CD8-positive, alpha-beta memory T cell (primary cell): ENCODE measurements at places on chromosomes 1 and 21.

DNA sequence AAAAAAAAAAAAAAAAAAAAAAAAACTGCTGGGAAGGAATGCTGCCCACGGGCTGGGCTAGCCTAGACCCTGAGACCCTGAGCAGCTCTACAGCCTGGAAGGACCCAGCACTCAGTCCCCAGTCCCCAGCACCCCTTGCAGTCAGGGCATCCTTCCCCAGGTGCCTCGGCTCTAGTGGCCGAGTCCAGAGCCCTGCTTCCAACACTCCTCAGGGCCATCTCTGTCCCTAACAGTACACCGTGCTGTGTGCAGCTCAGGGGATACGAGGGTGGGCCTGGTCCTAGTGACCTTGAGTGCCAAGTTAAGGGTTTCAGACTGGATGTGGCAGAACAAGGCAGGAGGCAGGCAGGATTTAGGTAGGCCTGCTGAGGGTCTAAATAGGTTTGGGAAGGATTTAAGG is 50.2 kb upstream of the LRP8 start:
- H3K27ac ChIP-seq, result no peak overlapping the region
- no peak overlapping the region for H3K4me3 ChIP-seq
- H3K27me3 ChIP-seq, result no peaks in the 10 kb centered on the region
- DNase-seq, result no peak
- no peaks in the 10 kb centered on the region for H3K36me3 ChIP-seq

- H3K36me3 ChIP-seq, result peaks cover 72% of the 10 kb centered on the region
- DNase-seq, result no peak
- no peak overlapping the region for H3K27ac ChIP-seq
Measured at GRCh38 chr1:110049801-110050601, 15.6 kb downstream of the STRIP1 start.

- no peak for DNase-seq
- H3K27me3 ChIP-seq, result no peaks in the 10 kb centered on the region
- no peak overlapping the region for H3K4me3 ChIP-seq
- no peaks in the 10 kb centered on the region for H3K36me3 ChIP-seq
- no peak overlapping the region for H3K27ac ChIP-seq
- no peaks in the 10 kb centered on the region for H3K4me1 ChIP-seq
Measured at GRCh38 chr21:17537299-17537698, 24.5 kb downstream of the CXADR start.

DNA sequence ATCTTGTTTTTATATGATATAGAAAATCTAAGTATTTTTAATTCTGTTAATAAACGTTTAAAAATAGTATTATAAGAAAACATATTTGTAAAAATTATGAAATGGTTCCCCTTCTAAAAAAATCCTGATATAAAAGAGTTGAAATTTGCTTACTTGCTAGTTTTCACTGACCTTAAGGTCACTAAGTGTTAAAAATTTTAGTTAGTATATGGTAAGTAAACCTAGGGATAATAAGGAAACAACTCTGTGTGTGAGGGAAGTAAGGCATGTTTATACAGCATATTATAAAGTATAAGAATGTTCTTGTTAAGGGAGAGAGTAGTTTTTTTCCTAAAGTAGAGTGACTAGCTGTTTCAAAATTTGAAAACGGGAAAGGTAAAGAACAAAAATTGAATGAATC is 130.9 kb upstream of the LYPLAL1 start:
- DNase-seq, result no peak
- H3K27me3 ChIP-seq, result no peaks in the 10 kb centered on the region
- no peak overlapping the region for H3K4me3 ChIP-seq
- no peaks in the 10 kb centered on the region for H3K36me3 ChIP-seq
- no peaks in the 10 kb centered on the region for H3K4me1 ChIP-seq

- H3K4me3 ChIP-seq, result no peak overlapping the region
- no peaks in the 10 kb centered on the region for H3K27me3 ChIP-seq
- no peak overlapping the region for H3K27ac ChIP-seq
- no peaks in the 10 kb centered on the region for H3K36me3 ChIP-seq
- H3K4me1 ChIP-seq, result no peaks in the 10 kb centered on the region
Measured at GRCh38 chr1:216173376-216173995, 249.8 kb downstream of the USH2A start.

DNA sequence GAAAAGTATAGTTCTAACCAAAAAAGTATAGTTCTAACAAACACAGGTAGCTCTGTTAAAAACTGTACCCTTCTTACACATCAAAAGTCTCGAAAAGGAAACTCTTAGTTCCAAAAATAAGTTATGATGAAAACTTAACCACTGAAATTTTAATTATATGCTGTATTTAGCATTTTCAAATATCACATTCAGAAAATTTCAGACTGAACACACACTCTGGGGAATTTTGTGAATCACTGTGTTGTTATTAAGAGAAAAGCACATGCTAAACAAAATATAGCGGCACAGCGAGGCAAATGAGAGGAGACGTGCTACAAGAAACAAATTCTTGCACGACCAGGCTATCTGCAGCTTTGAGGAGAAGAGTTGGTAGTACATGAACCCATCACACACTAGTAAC is 30.4 kb downstream of the VAV3 start:
- H3K4me3 ChIP-seq, result no peak overlapping the region
- no peak for DNase-seq
- no peak overlapping the region for H3K27ac ChIP-seq
- no peaks in the 10 kb centered on the region for H3K27me3 ChIP-seq
- no peaks in the 10 kb centered on the region for H3K36me3 ChIP-seq

GRCh38 chr21:42117967-42118780 is 47.1 kb downstream of the UMODL1 start:
- H3K4me3 ChIP-seq, result no peak overlapping the region
- H3K4me1 ChIP-seq, result peaks cover 4% of the 10 kb centered on the region
- no peaks in the 10 kb centered on the region for H3K36me3 ChIP-seq
- peaks cover 48% of the 10 kb centered on the region for H3K27me3 ChIP-seq

DNA sequence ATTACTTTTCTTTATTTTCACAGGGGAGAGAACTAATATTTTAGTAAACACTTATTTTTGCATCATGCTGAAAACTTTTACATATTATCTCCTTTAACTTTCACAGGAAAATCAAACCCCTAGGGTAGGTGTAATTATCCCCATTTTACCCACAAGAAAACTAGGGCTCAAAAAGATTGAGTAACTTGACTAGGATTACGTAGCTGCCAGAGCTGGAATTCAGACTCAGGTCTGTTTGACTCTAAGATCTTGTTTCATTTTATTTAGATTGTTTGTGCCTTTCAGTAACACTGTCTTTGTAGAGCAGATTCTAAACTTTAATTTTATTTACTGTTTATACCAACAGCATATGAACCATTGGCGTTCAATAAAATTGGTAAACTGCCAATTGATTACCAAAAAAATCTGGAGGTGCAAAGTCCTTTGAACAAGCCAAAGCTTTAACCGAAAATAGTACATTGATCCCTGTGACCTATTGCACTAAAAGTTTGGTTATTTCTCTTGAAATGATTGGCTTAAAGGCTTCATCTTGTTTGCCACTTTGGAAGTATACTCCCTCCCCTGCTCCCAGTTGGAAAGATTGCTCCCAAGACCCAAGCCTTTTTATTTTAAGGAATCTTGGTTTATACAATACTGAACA is 71.0 kb upstream of the WDR26 start:
- H3K4me1 ChIP-seq, result no peaks in the 10 kb centered on the region
- DNase-seq, result no peak
- no peak overlapping the region for H3K4me3 ChIP-seq
- no peaks in the 10 kb centered on the region for H3K27me3 ChIP-seq
- no peak overlapping the region for H3K27ac ChIP-seq

GRCh38 chr1:154931940-154932487 is 4.5 kb downstream of the PMVK start:
- no peak overlapping the region for H3K27ac ChIP-seq
- no peaks in the 10 kb centered on the region for H3K27me3 ChIP-seq
- no peak for DNase-seq
- H3K36me3 ChIP-seq, result no peaks in the 10 kb centered on the region
- H3K4me3 ChIP-seq, result no peak overlapping the region
- H3K4me1 ChIP-seq, result peaks cover 15% of the 10 kb centered on the region

DNA sequence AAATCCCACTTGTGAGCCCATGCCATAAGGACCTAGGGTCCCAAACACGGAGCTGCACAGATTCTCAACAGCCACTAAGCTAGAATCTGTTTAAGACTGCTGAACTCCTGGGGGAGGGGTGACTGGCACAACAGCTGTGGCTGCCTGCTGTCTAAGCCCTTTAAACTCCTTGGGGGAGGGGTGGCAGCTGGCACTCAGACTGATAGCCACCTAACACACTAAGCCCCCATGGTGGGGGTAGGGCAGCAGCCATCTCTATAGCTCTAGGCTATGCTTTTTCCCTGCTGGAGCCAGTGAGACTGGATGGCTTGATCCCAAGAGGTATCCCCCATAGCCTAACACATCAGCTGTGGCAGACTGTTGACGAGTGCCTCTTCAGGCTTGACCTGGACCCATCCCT is 73.3 kb upstream of the FMO3 start:
- H3K36me3 ChIP-seq, result no peaks in the 10 kb centered on the region
- no peaks in the 10 kb centered on the region for H3K4me1 ChIP-seq
- no peaks in the 10 kb centered on the region for H3K27me3 ChIP-seq
- no peak for DNase-seq
- H3K27ac ChIP-seq, result no peak overlapping the region

GRCh38 chr1:56074007-56074651 is 505.2 kb downstream of the PLPP3 start:
- no peaks in the 10 kb centered on the region for H3K4me1 ChIP-seq
- no peaks in the 10 kb centered on the region for H3K27me3 ChIP-seq
- H3K27ac ChIP-seq, result no peak overlapping the region
- H3K36me3 ChIP-seq, result no peaks in the 10 kb centered on the region

GRCh38 chr1:106957795-106958194 is 98.7 kb upstream of the PRMT6 start:
- no peaks in the 10 kb centered on the region for H3K4me1 ChIP-seq
- H3K27ac ChIP-seq, result no peak overlapping the region
- DNase-seq, result no peak
- H3K4me3 ChIP-seq, result no peak overlapping the region
- H3K36me3 ChIP-seq, result no peaks in the 10 kb centered on the region

DNA sequence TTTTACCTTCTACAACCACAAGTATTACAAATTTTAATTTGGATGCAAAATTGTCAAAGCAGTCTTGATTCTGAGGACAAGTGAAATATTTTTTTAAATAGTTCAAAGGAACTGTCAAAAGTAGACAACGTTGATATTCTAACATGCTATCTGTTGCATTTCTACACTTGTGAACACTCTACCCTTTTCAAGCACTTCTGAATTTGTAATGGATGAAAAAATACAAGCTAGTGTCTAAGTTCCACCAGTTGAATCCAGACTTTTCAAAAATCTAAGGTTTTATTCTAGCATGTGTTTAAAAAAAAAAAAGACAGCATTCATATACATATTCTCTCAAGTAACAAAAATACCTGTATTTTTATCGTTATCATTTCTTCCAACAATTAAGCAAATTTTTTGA is 2.1 kb downstream of the ARID4B start:
- H3K27ac ChIP-seq, result peak overlapping the region; percentile 93
- peak overlapping the region; percentile 89 for H3K4me3 ChIP-seq
- no peak for DNase-seq
- H3K27me3 ChIP-seq, result no peaks in the 10 kb centered on the region
- H3K36me3 ChIP-seq, result peaks cover 4% of the 10 kb centered on the region

GRCh38 chr21:15754640-15755039 is 24.9 kb downstream of the USP25 start:
- no peaks in the 10 kb centered on the region for H3K36me3 ChIP-seq
- H3K27me3 ChIP-seq, result no peaks in the 10 kb centered on the region
- peaks cover 43% of the 10 kb centered on the region for H3K4me1 ChIP-seq
- H3K4me3 ChIP-seq, result no peak overlapping the region
- no peak for DNase-seq

DNA sequence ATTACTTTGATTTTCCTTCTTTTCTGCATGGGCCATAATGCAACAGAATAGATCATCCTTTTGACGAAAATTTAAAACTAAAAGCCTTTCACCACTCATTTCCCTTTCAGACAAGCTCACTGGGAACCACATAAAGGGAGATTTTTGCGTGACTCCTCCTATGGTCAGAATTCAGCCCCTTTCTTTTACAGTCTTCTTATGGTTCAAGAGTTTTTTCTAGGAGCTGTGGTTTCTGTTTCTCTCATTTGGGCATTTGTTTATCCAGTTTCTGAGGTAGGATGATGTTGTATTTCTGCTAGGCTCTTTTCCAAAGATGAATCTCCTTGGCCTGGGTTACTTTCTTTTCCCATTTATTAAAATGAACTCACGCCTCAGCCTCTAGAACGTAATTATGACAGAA is 16.9 kb downstream of the RGS1 start:
- no peaks in the 10 kb centered on the region for H3K4me1 ChIP-seq
- no peaks in the 10 kb centered on the region for H3K27me3 ChIP-seq
- H3K4me3 ChIP-seq, result no peak overlapping the region
- H3K36me3 ChIP-seq, result no peaks in the 10 kb centered on the region

DNA sequence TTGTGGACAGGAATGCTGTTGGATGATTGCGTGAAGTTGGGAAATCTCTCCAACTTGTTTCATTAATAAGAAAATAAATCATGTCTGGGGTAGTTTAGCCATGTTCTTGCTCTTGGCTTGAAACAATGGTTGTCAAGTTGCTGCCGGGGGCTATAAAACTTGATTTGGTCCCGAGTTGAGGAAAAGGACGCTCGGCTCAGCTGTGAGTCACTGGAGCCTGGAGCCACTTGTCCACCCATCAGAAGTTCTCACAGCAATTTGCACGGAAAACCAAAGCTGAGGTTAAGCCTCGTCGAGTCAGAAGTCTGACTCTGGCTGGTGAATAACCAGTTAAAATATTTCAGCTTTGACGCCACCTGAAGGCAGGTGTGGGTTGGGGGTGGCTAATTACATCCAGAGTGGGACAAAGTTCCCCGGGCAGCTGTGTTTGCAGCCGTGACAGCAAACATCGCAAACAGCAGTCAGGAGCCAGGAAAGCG is 19.7 kb upstream of the RIPK4 start:
- no peak for DNase-seq
- H3K27ac ChIP-seq, result no peak overlapping the region
- H3K36me3 ChIP-seq, result no peaks in the 10 kb centered on the region
- peaks cover 8% of the 10 kb centered on the region for H3K27me3 ChIP-seq

DNA sequence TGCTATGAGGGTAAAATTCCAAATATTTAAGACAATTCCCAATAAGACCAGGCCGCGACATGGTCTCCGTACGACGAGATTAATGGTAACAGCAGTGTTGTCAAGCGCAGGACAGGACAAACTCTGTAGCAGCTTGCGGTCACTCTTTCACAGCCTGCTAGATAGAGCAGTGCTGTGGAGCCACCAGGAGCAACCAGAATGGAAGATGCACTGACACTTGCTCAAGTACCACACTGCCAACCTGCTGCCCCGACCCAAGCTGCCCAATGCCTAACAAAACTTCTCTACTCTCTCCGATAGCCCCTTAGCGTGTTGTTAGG is 636 bp downstream of the WARS2 start:
- DNase-seq, result no peak
- H3K27me3 ChIP-seq, result no peaks in the 10 kb centered on the region
- no peaks in the 10 kb centered on the region for H3K36me3 ChIP-seq
- peaks cover 14% of the 10 kb centered on the region for H3K4me1 ChIP-seq
- H3K4me3 ChIP-seq, result peak overlapping the region; percentile 78
- peak overlapping the region; percentile 100 for H3K27ac ChIP-seq

GRCh38 chr1:175873290-175873935 is 130.0 kb upstream of the TNR start:
- no peak for DNase-seq
- no peaks in the 10 kb centered on the region for H3K27me3 ChIP-seq
- no peak overlapping the region for H3K27ac ChIP-seq
- H3K36me3 ChIP-seq, result no peaks in the 10 kb centered on the region

- no peaks in the 10 kb centered on the region for H3K36me3 ChIP-seq
- H3K4me1 ChIP-seq, result peaks cover 42% of the 10 kb centered on the region
- peak; percentile 74 for DNase-seq
- H3K27me3 ChIP-seq, result no peaks in the 10 kb centered on the region
- H3K27ac ChIP-seq, result no peak overlapping the region
Measured at GRCh38 chr1:58755468-58755872, 28.4 kb downstream of the JUN start.
